Prostate gland (tissue), 2 donors: ENCODE measurements at places on chromosomes 3 and 15. TPM values are rescaled to one million over a fixed set of nuclear protein-coding genes. Genes with fewer than 3 reads are reported as not detected.

GCNT3 gene
- 1.5 TPM for total RNA-seq

LYZL4 gene
- not detected for total RNA-seq

ZBTB47 gene
- total RNA-seq: 22.1 TPM

PLSCR1 gene
- total RNA-seq: 35.0 TPM

SLC22A14 gene
- 1.5 TPM for total RNA-seq

ADAMTS17 gene
- total RNA-seq: 2.7 TPM

WDR6 gene
- total RNA-seq: 128 TPM

LRRC49 gene
- total RNA-seq: 9.8 TPM

CD200 gene
- total RNA-seq: 6.3 TPM

MEX3B gene
- 47.6 TPM for total RNA-seq

CSPG4 gene
- 29.4 TPM for total RNA-seq

GRCh38 chr3:120404876-120405275 is 45.9 kb downstream of the FSTL1 start:
- no peak overlapping the region for H3K27ac ChIP-seq
- H3K4me1 ChIP-seq: no peaks in the 10 kb centered on the region
- no peaks in the 10 kb centered on the region for H3K27me3 ChIP-seq
- no peak for DNase-seq

GRCh38 chr3:42957573-42957972 is 21.5 kb upstream of the GASK1A start:
- DNase-seq: no peak
- H3K27me3 ChIP-seq: no peaks in the 10 kb centered on the region
- H3K27ac ChIP-seq: no peak overlapping the region
- no peak overlapping the region for H3K4me3 ChIP-seq
- H3K36me3 ChIP-seq: no peaks in the 10 kb centered on the region
- H3K4me1 ChIP-seq: no peaks in the 10 kb centered on the region

GRCh38 chr15:37715101-37715500 is 219.3 kb upstream of the TMCO5A start:
- H3K27ac ChIP-seq: no peak overlapping the region
- H3K27me3 ChIP-seq: no peaks in the 10 kb centered on the region
- no peaks in the 10 kb centered on the region for H3K4me1 ChIP-seq
- H3K36me3 ChIP-seq: no peaks in the 10 kb centered on the region
- H3K4me3 ChIP-seq: no peak overlapping the region

- H3K36me3 ChIP-seq: no peaks in the 10 kb centered on the region
- H3K27ac ChIP-seq: no peak overlapping the region
- no peak overlapping the region for H3K4me3 ChIP-seq
- DNase-seq: no peak
- no peaks in the 10 kb centered on the region for H3K4me1 ChIP-seq
- no peaks in the 10 kb centered on the region for H3K27me3 ChIP-seq
Measured at GRCh38 chr3:191133359-191133758, 65.7 kb upstream of the OSTN start.

- H3K27me3 ChIP-seq: no peaks in the 10 kb centered on the region
- peak; percentile 66 for DNase-seq
- peak overlapping the region; percentile 5 for H3K4me3 ChIP-seq
- no peaks in the 10 kb centered on the region for H3K4me1 ChIP-seq
- no peaks in the 10 kb centered on the region for H3K36me3 ChIP-seq
Measured at GRCh38 chr15:90839187-90840071, 29.0 kb upstream of the FURIN start.

DNA sequence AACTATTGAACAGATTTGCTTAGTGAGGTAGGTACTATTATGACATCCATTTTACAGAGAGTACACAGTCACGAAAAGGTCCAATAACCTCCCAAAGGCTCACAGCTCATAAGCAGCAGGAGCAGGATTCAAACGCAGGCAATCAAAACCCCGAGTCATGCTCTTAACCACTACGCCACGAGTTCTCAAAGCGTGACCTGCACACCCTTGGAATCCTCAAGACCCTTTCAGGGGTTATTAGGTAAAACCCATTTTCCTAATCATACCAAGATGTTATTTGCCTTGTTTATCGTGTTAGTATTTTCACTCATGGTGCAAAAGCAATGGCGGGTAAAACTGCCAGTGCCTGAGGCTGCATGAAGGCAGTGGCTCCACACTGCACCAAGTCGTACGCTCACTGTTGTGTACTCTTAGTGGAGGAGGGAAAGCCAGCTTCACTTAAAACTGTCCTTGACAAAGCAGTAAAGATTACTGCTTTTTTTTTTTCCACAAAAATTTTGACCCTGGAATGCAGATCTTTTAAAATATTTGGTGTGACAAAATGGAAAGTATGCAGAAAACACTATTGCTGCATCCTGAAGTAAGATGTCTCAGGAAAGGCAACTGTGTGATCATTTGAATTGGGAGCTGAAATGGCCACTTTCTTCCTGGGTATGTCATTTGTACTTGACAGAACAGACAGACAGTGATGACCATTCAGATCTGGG is 96.1 kb downstream of the IGF2BP2 start:
- no peak overlapping the region for H3K4me3 ChIP-seq
- no peak overlapping the region for H3K27ac ChIP-seq
- H3K27me3 ChIP-seq: no peaks in the 10 kb centered on the region
- DNase-seq: no peak
- H3K36me3 ChIP-seq: no peaks in the 10 kb centered on the region

DNA sequence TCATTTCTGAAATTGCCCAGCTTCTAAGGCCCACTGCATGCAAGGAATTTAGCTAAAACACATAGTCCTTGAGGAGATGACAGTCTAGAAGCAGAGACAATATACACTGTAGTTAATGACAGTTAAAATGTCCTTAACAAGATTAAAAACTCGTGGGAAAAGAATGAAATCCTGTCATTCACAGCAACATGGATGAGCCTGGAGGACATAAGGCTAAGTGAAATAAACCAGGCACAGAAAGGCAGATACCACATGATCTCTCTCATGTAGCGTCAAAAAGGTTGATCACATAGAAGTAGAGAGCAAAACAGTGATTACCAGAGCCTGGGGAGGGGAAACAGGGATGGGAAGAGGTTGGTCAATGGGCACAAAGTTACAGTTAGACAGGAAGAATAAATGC is 36.3 kb upstream of the GOLGA8J start:
- H3K4me3 ChIP-seq: no peak overlapping the region
- no peaks in the 10 kb centered on the region for H3K27me3 ChIP-seq
- no peak overlapping the region for H3K27ac ChIP-seq

DNA sequence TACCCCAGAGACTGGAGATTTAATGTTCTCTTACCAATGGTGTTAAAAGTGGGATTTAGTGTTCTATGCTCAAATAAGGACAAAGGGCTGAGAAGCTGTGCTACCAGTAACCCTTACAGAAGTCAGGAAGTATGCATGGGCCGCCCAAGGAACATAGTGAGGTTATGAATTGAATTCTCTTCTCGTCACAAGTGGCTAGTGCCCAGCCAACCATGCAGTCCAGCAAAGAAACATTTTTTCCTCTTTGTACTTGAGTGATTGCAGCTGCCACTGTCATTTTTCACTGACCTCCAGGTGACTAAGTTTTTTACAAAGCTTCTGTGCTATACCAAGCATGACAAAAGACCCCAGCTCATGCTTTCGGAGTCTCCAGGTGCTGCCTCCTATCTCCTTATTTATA is 110.6 kb upstream of the DCBLD2 start:
- DNase-seq: no peak
- H3K4me3 ChIP-seq: no peak overlapping the region
- H3K27ac ChIP-seq: no peak overlapping the region

GRCh38 chr3:46417841-46418611 is 11.0 kb downstream of the CCRL2 start:
- no peak overlapping the region for H3K27ac ChIP-seq
- no peak for DNase-seq
- H3K4me3 ChIP-seq: no peak overlapping the region
- H3K36me3 ChIP-seq: no peaks in the 10 kb centered on the region

DNA sequence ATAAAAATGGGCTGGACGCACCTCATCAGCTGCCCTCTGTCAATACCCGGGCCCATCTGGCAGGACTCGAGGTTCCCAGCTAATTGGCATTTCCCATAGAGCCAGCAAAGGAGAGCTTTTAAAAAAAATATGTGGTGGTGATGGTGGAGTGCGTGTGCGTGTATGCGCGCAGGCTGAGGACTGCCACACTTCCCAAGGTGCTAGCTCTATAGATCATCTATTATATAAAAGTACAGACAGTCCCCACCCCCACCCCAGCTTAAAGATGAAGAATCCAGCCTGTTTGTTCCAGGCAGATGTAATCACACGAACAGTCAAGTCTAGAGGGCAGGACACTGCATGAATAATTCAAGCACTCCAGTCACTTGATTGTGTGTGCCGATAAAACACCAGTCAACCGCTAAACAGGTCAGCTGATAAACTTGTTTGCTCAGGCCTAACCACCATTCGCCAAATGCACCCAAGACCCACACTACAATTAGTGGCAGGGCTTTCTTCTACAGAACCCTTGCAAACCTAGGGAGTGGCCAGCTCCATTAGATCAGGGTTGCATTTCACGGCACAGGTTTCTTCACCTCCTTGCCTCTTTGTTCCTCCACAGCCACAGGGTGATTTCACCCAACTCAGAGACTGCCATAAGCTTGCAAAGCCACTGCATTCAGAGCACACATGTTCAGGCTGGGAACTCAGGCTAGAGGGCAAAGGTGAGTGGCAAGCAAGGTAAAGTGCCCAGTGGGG is 5.8 kb downstream of the TLE3 start:
- no peaks in the 10 kb centered on the region for H3K36me3 ChIP-seq
- peak overlapping the region; percentile 7 for H3K4me3 ChIP-seq
- H3K27ac ChIP-seq: no peak overlapping the region
- peaks cover 37% of the 10 kb centered on the region for H3K4me1 ChIP-seq
- no peaks in the 10 kb centered on the region for H3K27me3 ChIP-seq

GRCh38 chr3:176623468-176624150 is 573.7 kb downstream of the TBL1XR1 start:
- no peak for DNase-seq
- no peaks in the 10 kb centered on the region for H3K27me3 ChIP-seq
- H3K27ac ChIP-seq: no peak overlapping the region
- H3K36me3 ChIP-seq: no peaks in the 10 kb centered on the region
- no peak overlapping the region for H3K4me3 ChIP-seq

GRCh38 chr3:117417411-117417810 is 707.8 kb downstream of the TUSC7 start:
- no peaks in the 10 kb centered on the region for H3K27me3 ChIP-seq
- no peaks in the 10 kb centered on the region for H3K4me1 ChIP-seq
- no peak overlapping the region for H3K4me3 ChIP-seq
- no peak for DNase-seq
- no peaks in the 10 kb centered on the region for H3K36me3 ChIP-seq
